ENCODE measurements at places on chromosomes 11 and 22. TPM values are rescaled to one million over a fixed set of nuclear protein-coding genes. Genes with fewer than 3 reads are reported as not detected.

MYBPC3 gene
- not detected for total RNA-seq

CRYBB3 gene
- total RNA-seq, result not detected

SCN4B gene
- total RNA-seq, result 0.43 TPM

TRPC6 gene
- total RNA-seq, result not detected

JAML gene
- not detected for total RNA-seq

CLDN5 gene
- 7.9 TPM for total RNA-seq

CALCA gene
- not detected for total RNA-seq

MAPK8IP1 gene
- 0.43 TPM for total RNA-seq

Data from tracheal epithelial cell (primary cell).